Aortic smooth muscle cell (primary cell): ENCODE measurements at places on chromosomes 1 and 21. TPM values are rescaled to one million over a fixed set of nuclear protein-coding genes. Genes with fewer than 3 reads are reported as not detected.

The TTC24 gene
- not detected in 2 replicates for total RNA-seq

The TOR1AIP1 gene
- 46.5 and 49.9 TPM in 2 replicates for total RNA-seq

The PADI2 gene
- total RNA-seq, result under 0.01 TPM in 1 of 2 replicates, not detected in the other

The RAB4A gene
- 17.4 and 32.3 TPM in 2 replicates for total RNA-seq

The PKLR gene
- not detected in 2 replicates for total RNA-seq

The CKS1B gene
- total RNA-seq, result 50.2 and 70.3 TPM in 2 replicates
